ENCODE measurements at places on chromosomes 16 and 17. TPM values are rescaled to one million over a fixed set of nuclear protein-coding genes. Genes with fewer than 3 reads are reported as not detected.

The B9D1 gene
- 22.6 TPM for total RNA-seq

The EPN3 gene
- total RNA-seq: 0.23 TPM

DNA sequence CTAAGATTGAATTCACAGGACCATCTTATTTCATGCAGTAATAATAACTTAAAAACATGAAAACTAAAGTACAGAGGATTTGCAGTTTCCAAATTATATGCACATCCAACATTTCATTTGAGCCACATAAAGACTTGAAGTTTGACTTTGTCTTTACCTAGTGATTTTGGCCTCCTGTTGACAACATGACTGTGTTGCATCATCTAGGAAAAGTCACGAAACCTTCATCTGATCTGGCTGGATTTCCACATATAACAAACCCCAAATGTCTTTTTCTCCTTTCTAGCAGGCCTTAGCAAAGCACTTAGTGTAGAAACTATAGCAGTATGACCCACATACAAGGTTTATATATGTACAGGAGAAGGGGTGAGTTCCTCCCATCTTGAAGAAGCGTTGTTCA lies 406.5 kb upstream of the CDH5 start:
- no peak for DNase-seq

DNA sequence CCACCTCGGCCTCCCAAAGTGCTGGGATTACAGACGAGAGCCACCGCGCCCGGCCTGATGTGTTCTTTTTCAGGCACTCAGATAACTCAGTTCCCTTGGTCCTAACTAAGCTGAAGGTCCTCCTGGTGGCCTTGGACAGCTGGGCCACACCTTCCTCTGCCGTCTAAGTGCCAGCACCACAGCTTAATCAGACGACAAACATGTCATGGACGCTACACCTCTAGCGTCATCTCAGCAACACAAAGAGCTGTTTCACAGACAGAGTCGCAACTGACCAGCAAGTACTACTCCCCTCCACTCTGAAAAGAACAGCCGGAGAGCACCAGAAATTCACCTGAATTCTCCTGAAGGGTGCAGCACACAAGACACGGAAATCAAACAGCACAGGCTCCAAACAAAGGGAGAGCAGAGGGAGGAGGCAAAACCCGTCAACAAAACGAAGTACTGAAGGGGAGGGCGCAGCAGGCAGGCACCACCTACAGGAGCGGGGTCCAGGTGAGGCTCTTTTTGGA lies 4.4 kb downstream of the TRAP1 start:
- no peak for DNase-seq

DNA sequence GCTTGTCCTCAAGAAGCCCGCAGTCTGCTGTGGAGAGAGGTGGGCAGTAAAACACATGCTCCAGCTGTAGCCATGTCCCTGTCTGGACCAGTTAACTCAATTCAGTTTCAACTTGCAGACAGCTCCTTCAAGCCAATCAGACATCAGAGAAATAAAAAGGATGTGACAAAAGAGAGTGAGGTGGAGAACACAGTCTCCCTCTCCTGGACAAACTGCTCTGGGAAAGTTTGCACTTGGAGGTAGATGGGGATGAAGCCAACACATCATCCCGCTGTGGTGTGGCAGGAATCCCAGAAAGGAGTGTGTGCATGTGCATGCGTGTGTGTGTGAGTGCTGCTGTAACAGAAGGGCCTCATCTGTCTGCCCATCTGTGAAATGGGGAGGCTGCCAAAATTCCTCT lies 358.6 kb upstream of the ASIC2 start:
- DNase-seq: no peak

The KRT9 gene
- total RNA-seq: not detected

DNA sequence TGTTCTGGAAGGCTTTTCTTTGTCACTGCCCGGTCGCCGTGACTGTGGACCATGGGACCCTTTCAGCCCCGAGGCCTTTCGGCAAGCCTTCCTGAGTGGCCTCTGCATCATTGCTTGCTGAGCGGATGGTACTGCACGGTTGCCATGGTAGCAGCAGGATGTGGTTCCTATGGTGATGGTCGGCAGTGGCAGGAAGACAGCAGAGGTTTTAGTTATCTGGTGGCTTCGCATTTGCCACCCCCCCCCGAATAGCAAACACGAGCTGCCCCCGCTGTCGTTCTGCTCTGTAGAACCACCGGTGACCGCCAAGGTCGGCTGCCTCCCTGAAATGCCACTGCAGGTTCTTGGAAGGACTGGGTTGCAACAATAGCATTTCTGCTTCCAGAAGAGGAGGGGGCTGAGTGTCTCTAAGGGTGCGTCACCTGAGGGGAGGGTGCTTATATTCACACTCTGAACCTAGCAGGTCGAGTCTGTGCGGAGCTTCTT lies 76.6 kb downstream of the CMIP start:
- no peak for DNase-seq

DNA sequence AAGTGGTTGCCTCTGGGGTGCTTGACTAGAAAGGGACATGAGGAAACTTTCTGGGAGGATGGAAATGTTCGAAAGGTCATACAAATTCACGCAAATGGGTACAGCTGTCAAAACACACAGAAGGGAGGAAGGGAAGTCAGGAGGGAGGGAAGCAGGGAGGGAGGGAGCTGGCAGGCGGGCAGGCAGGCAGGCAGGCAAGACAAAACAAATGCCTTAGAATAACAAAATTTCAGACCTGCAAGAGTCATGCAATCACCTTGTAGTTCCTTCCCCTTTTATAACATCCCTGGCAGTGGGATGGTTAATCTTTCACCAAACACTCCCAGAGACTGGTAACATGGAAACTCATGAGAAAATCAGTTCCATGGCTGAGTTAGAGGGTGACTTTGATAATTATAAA lies 189.2 kb downstream of the STX8 start:
- no peak for DNase-seq

- no peak for DNase-seq
These were observed 52.1 kb upstream of the TNRC6C start for GRCh38 chr17:77906377-77906871.

The TEN1 gene
- total RNA-seq: 27.1 TPM

The FOXL1 gene
- 10.3 TPM for total RNA-seq

GRCh38 chr16:875182-876040 lies 74.9 kb upstream of the GNG13 start:
- no peak for DNase-seq

DNA sequence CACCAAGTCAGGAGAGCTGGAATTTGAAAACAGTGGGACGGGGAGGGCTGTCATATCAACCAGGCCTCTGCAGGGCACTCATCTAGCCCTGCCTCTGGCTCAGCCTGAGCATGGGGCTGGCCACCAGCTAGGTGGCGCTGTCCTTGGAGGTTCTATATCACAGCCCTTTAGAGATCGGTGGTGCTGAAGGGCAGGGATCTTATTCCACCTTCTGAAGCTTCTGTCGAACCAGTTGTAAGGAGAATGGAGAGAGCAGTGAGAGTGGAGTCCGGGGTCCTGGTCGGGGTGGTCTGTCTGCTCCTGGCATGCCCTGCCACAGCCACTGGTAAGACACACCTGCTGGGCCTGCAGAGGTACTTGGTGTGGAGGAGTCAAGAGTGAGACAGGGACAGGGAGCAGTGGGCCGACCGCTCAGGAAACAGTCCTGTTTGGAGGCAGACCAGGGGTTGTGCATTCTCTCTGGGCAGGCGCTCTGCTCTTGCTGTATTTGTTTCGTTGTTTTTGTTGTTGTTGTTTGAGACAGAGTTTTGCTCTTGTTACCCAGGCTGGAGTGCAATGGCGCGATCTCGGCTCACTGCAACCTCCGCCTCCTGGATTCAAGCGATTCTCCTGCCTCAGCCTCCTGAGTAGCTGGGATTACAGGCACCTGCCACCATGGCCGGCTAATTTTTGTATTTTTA lies at the start of gene CES3:
TSS of gene CES3 (plus strand) at position 202 of the 680 bp plus-strand sequence. CDS start at position 244, 42 bp downstream.
- peak; percentile 14 for DNase-seq

GRCh38 chr17:49489348-49489747 lies 5.7 kb upstream of the NGFR start:
- DNase-seq: no peak

The TTYH2 gene
- 1.7 TPM for total RNA-seq

The FZD2 gene
- 4.5 TPM for total RNA-seq

The CA5A gene
- not detected for total RNA-seq

The PRR14 gene
- 22.4 TPM for total RNA-seq
